ENCODE measurements at places on chromosomes 2 and 18. TPM values are rescaled to one million over a fixed set of nuclear protein-coding genes. Genes with fewer than 3 reads are reported as not detected.

The TXNDC2 gene
- not detected for total RNA-seq

The ZNF516 gene
- total RNA-seq = 50.6 TPM

The HOXD9 gene
- 10.6 TPM for total RNA-seq

The M1AP gene
- not detected for total RNA-seq

The CYP27C1 gene
- total RNA-seq = under 0.01 TPM

The FHOD3 gene
- 5.2 TPM for total RNA-seq

The HNMT gene
- 64.4 TPM for total RNA-seq

The C2orf92 gene
- 2.6 TPM for total RNA-seq

The DHRS9 gene
- not detected for total RNA-seq

The SERPINB4 gene
- total RNA-seq = not detected

The INHBB gene
- under 0.01 TPM for total RNA-seq

The ALKAL2 gene
- total RNA-seq = not detected

The PCARE gene
- total RNA-seq = not detected

The LAMA3 gene
- total RNA-seq = 2.6 TPM

The CNTNAP5 gene
- total RNA-seq = not detected

The SPR gene
- 17.7 TPM for total RNA-seq

The SCYGR4 gene
- total RNA-seq = not detected

The IGFBP2 gene
- total RNA-seq = 15.5 TPM

The EHBP1 gene
- total RNA-seq = 140 TPM

The GTF2A1L gene
- 4.7 TPM for total RNA-seq

The TNFRSF11A gene
- under 0.01 TPM for total RNA-seq

The TGFA gene
- not detected for total RNA-seq

The AP1S3 gene
- 5.8 TPM for total RNA-seq

The MAP2 gene
- total RNA-seq = 37.1 TPM

The HOXD13 gene
- not detected for total RNA-seq

The PLB1 gene
- total RNA-seq = 3.0 TPM

The KCNG2 gene
- total RNA-seq = under 0.01 TPM

The PPP4R1 gene
- total RNA-seq = 136 TPM

The ELOA2 gene
- not detected for total RNA-seq

The TBR1 gene
- total RNA-seq = under 0.01 TPM

The METTL8 gene
- total RNA-seq = 14.2 TPM

The ALPP gene
- total RNA-seq = not detected

The RUFY4 gene
- total RNA-seq = not detected

The KLHL14 gene
- total RNA-seq = not detected

The CFAP210 gene
- total RNA-seq = not detected

The GALNT13 gene
- 1.7 TPM for total RNA-seq

The STARD6 gene
- not detected for total RNA-seq

The MARS2 gene
- 3.9 TPM for total RNA-seq

The TRIM54 gene
- total RNA-seq = not detected

The SYT4 gene
- not detected for total RNA-seq

The OTX1 gene
- not detected for total RNA-seq

The METTL4 gene
- total RNA-seq = 8.7 TPM

The CNGA3 gene
- total RNA-seq = not detected

The NAT8 gene
- total RNA-seq = not detected

The CAPN13 gene
- total RNA-seq = not detected

The SCN3A gene
- under 0.01 TPM for total RNA-seq

The ACOXL gene
- not detected for total RNA-seq

Data from fibroblast of villous mesenchyme (primary cell).